ENCODE measurements at places on chromosomes 13 and 19. TPM values are rescaled to one million over a fixed set of nuclear protein-coding genes. Genes with fewer than 3 reads are reported as not detected.

- DNase-seq = no peak
Measured at GRCh38 chr13:110274687-110275086, 32.3 kb downstream of the COL4A1 start.

- no peak for DNase-seq
Measured at GRCh38 chr13:97302611-97303010, 80.5 kb downstream of the MBNL2 start.

GRCh38 chr13:107807306-107808073, 407.8 kb downstream of the LIG4 start:
- no peak for DNase-seq

The THSD8 gene
- 2.7 TPM for total RNA-seq

GRCh38 chr13:91203430-91203829, 144.1 kb upstream of the MIR17HG start:
- no peak for DNase-seq

The RFPL4A gene
- total RNA-seq = not detected

DNA sequence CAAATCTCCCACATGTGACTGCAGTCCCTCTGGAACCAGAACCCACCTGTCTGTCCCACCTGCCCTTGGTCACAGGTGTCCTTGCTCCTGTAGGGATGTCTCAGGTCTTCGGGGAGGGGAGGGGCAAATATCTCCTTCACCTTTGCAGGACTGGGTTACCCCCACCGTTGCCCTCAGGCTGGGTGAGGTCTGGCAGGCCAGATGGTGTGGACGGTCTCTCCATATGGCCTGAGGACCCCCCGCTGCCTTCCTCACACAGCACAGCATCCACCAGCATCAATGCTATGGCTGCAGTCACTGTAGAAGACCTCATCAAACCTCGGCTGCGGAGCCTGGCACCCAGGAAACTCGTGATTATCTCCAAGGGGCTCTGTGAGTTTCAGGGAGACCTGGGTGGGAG, 10.0 kb downstream of the SLC5A5 start:
- no peak for DNase-seq

DNA sequence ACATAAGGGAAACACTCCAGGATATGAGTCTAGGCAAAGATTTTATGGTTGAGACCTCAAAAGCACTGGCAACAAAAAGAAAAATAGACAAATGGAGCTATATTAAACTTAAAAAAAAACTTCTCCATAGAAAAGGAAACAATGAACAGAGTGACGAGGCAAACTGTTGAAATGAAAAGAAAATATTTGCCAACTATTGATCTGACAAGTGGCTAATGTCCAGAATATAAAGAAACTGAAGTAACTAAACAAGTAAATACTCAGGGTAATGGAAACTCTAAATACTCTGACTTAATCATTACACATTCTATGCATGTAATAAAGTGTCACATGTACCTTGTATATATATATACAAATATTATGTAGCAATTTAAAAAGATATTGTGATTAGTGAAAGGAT, 562.5 kb downstream of the GPC5 start:
- DNase-seq = no peak
